Small intestine (tissue), 16 donors: ENCODE measurements at places on chromosomes 5 and 9. TPM values are rescaled to one million over a fixed set of nuclear protein-coding genes. Genes with fewer than 3 reads are reported as not detected.

DNA sequence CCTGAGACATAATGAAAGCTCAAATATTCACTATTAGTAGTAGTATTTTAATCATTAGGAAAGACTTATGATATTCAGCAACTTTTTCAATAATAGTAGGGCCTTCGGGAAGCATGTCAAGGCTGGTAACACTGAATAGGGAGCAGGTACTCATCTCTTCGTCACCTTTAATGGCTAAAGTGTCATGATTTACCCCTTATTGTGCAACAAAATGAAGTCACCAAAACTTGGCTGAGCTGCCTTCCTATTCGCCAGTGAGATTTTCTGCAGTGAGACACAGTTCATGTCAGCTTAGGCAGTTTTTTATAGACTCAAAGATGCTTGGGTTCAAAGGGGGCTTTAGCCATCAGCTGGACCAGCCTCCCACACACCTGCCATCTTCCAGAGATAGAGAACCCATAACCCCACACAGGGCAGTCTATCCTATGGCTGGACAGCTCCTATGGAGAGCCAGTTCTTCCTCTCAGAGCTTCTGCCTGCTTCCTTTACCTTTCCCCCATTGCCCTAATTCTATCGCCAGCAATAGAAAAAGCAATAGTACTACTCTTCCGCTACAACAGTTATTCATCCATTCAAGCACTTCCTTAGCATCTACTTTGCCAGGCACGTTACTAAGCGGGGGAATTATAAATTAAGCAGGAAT is 2.3 kb upstream of the CPLX2 start:
- DNase-seq, result no peak

DNA sequence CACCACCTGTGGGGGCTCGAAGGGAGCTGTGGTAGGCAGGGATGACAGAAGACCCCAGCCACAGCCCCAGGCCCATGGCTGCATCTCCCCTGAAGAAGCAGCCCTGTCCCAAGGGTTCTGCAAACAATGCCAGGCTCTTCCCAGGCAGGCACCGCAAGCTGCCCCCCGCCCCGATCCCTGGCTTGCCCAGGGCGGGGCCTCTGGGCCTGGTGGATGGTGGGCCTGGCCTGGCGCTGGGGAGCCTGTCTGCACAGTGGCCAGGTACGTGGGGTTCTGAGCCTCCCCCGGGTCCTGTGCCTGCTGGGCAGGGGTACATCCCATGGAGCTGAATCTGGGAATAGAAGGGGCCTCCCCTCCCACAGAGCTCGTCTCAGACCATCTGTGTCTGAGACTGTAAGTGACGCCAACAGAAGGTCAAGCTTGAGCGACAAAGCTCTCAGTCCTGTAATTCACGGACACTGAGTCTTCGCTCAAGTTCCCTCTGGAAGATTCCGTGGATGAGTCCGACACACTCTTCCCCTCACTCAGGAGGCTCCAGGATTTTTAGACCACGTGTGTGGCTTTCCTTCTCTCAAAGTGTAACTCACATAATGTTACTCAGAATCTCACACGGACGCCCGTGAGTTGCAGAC is 4.4 kb upstream of the SLC12A7 start:
- DNase-seq, result no peak

GRCh38 chr5:71910741-71911140 is 191.7 kb downstream of the CARTPT start:
- DNase-seq, result no peak

GRCh38 chr5:80810425-80810824 is 149.7 kb upstream of the RASGRF2 start:
- no peak for DNase-seq

DNA sequence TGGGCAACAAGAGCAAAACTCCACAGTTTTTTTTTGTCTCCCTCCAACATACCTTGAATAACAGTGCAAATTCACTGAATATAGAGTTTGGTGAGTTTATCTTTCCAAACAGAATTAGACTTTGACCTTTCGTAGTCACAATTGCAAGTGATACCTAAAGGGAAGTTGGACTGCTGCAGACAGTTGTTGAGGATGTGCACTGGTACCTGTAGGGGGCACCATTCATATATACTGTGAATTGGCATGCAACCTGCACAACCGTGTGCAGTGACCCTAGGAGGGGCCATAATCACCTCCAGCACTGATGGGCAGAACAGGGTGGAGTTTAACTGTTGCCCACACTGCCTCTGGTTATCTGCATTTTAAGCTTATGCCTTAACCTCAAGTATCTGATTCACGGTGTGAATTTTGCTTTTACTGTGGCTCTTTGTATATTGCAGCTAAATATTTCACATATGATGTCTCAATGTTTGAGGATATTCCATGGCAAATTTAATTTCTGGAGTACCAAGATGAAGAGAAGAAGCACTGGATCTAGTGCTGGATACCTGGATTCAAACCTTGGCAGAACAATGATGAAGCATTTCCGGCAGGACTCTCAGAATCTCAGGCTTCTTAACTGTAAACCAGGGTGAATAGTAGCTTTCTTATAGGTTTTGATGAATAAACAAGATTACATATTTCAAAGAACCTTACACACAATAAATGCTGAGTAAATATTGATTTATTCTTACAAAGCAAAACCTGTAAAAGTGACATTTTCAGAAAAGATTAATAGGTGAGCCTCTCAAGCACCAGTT is 144.3 kb downstream of the ACTBL2 start:
- DNase-seq, result peak; percentile 26

DNA sequence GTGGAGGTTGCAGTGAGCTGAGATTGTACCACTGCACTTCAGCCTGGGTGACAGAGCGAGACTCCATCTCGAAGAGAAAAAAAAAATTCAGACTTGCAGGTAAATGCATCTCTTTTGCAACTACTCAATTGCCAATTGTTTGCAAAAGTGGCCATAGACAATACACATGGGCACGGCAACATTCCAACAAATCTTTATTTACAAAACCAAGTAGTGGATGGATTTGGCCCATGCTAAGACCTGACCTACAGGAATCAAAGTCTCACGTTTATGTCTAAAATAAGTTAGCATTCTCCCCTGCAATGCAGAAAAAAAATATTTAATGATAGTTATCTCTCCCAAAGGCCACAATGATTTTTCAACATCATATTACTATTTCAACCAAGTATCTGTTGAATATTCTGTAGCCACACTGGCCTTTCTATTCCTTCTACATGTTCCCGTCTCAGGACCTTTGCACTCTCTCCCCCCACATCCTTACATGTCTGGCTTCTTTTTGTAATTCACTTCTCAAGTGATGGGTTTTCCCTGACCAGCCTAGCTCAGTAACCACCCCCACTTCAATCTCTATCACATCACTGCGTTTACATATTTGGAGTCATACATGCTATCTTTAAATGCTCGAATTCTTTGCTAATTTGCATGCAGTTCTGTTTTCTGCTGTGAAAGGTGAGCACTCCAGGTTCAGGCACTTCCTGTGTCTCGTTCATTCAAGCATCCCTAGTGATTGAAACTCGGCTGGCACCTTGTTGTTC is 54.2 kb downstream of the FNBP1 start:
- no peak for DNase-seq

DNA sequence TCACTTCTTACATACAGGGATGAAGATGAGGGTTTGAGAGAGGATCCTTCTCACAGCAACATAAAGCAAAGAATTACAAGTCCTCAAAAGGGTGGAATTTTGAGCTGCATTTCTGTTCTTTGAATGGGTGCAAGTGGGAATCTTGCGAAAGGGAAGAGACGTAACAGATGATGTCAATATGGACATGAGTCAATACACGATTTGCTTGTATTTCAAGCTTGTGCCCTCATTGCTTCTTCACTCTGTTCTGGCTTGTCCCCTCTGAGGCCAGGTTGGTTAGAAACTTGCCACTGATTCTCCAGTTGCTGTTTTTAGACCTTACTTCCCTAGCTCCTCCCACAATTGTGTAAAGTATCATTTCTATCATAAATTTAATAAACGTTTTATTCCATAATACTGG is 104.8 kb upstream of the CLINT1 start:
- no peak for DNase-seq

GRCh38 chr9:134712243-134712642 is 70.6 kb downstream of the COL5A1 start:
- no peak for DNase-seq

GRCh38 chr5:89105836-89106235 is 222.9 kb upstream of the MEF2C start:
- DNase-seq, result no peak

The NPDC1 gene
- polyA plus RNA-seq, result 32.7 TPM

The RABEPK gene
- 24.7 TPM for polyA plus RNA-seq

The AJM1 gene
- polyA plus RNA-seq, result 2.0 TPM

The IFNK gene
- polyA plus RNA-seq, result not detected

The TTC23L gene
- polyA plus RNA-seq, result 0.27 TPM
